ENCODE measurements at places on chromosomes 4 and X.

DNA sequence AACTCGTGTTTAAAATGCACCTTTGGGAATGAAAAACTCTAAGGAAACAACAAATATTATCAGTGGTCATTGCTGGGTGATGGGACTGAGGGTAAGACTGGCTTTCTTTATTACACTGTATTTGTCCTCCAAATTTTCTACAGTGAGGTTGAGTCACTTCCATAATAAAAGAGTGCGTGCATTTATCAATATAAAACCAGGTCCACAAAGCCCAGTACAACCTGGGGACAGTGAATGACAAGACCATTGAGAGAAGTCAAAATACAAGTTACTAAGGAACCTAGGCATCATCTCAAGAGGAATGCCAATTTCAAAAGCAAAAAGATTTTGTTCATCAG is 76.4 kb downstream of the MAGED4 start:
- DNase-seq = no peak

GRCh38 chrX:108699368-108699767 is 37.0 kb downstream of the IRS4 start:
- peak; percentile 16 for DNase-seq

DNA sequence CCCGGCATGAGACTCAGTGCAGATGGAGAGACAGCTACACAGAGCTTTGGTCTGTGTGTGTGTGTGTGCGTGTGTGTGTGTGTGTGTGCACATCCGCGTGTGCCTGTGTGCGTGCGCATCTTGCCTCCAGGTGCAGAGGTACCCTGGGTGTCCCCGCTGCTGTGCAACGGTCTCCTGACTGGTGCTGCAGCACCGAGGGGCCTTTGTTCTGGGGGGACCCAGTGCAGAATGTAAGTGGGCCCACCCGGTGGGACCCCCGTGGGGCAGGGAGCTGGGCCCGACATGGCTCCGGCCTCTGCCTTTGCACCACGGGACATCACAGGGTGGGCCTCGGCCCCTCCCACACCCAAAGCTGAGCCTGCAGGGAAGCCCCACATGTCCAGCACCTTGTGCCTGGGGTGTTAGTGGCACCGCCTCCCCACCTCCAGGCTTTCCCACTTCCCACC is 14.3 kb downstream of the FGFR3 start:
- no peak for DNase-seq

GRCh38 chr4:80407246-80407645 is 71.7 kb downstream of the CFAP299 start:
- peak; percentile 40 for DNase-seq

DNA sequence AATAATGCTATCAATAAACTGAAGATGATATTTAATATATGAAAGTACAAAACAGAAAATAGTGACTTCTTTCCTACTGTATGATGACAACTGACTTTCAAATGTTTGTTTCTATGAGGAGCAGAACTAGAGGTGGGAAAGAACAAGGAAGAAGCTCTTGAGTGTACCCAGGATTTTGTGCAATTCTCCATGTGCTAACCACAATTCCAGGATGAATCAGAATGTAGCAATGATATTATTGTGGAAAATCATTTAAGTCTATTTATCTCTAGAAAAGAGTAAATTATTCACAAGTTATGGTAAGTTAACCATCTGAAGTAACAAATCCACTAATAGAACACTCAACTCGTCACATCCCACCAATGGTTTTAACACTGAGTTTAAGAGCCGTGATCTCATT is 324.1 kb upstream of the EMCN start:
- no peak for DNase-seq

DNA sequence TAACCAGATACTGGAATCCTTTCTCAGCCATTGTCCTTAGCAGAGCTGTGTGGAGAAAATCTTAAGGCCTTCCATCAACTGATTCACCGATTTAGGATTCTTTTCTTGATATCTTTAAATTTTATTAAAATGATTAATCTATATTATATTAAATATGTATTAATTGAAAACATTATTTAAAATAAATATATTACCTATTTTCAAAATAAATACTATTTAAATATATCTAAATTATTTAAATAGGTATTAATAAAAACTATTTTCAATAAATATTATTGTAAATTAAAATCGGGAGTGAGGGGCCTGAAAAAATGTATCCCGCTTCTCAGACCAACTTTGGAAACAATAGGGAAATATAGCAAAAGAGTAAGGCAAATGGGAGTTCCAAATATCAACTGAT is 94.0 kb upstream of the HPF1 start:
- DNase-seq = no peak

DNA sequence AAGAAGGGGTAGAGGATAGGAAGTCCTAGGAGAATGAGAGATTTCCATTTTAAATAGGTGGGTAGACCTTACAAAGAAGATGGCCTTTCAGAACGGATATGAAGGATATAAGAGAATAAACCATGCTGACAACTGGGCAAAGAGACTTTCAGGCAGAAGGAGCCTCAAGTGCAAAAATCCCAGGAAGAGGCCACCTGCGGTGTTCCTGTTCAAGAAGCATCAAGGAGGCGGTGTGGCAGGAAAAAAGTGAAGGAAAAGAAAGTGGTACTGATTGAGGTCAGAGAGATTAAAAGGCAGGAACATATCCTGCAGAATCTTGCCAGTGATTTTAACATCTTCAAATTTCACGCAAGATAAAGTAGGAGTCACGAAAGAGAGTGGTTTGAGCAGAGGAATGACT is 172.0 kb downstream of the FSTL5 start:
- DNase-seq = no peak

DNA sequence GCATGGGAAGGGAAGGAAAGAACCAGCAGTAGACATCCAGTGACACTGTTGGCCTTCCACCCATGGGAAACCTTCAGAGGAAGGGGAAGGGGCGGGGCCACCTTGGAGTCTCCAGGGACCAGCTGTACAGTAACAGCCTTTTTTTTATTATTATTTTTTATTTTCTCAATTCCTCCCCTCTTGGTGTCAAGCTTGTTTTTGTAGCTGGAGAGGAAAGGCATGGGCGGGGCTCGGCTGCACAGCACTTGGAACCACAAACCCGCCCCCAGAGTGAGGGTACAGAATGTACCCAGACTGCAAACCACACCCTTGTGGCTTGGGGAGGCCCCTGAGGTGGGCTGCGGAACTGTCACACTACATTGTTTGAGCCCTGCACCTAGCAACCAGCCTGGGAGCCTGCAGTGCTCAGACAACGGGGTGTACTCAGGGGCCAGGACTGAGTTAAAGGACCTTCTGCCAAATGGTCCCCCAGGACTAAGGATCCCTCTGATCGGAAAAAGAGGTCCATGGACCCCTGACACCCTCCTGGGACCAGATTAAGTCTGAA is 45.7 kb downstream of the PRPS1 start:
- peak; percentile 93 for DNase-seq

- no peak for DNase-seq
Observed at GRCh38 chrX:151386838-151387459, 10.1 kb upstream of the VMA21 start.

DNA sequence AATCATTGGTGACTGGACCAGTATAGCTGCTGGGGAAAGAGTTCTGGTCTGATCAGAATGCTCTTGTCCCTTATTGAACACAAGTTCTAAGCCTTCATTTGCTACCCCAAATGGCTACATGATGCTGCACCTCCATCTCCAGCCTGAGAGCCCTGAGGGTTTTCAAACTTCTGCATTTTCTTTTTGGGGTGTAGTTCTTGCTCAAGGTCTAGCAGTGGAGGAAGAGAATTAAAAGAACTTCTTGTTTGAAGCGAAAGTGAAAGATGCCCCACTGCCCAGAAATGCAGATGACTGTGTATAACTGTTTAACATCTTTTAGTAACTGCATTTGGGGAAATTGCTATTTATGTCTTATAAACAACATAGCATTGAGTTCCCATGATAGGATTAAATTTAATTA is 38.5 kb downstream of the LAMTOR3 start:
- no peak for DNase-seq

DNA sequence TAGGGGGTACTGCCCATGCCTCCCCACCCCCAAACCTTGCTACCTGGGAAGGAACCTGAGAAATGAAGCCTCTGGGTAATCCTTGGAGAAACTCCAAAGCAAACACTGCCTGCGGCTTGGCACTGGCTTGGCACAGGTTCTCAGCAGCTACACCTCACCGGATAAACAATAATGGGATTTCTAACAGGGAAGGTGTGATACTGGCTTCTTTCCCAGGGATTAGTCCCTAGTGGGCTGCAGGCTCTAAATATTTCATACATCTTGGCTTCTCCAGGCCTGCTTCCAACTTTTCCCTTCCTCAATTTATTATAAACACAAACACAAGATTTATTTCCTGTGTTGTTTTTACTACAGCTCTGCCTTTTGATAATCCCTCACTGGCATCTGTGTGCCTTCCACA is 12.5 kb downstream of the SEC24D start:
- no peak for DNase-seq

DNA sequence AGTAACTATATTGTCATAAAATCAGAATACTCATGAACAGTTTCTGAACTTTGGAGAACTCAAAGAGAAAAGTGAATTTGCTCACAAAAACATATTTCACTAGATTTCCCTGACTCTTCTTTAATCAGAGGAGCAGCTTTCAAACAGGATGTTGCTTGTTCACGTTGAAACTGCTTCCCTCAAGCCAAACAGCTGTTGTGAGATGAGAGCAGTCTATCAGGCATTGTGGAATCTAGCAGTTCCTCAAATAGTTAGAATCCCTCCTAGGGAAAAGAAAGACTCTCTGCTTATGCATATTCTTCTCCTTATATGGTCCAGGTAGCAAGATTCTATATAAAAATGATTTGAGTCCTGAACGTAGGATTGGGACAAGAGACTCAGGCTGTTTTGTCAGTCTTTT is 1012.1 kb downstream of the FAM133A start:
- no peak for DNase-seq

DNA sequence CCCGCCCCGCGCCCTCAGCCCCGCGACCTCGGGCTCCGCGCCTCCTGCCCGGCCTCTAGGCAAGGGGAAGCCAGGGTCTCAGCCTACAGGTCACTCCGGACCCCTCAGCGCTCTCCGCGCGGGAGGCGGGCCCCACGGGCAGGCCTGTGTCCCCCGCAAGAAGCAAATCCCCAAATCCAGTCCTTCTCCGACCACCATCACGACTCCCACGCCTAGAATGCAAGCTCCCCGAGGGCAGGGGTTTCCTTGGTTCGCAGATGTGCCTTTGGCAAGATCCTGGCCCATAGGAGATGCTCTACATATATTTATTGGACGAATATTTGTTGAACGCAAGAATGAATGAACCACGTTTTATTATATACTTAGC is 260 bp upstream of the CCDC149 start:
- no peak for DNase-seq

DNA sequence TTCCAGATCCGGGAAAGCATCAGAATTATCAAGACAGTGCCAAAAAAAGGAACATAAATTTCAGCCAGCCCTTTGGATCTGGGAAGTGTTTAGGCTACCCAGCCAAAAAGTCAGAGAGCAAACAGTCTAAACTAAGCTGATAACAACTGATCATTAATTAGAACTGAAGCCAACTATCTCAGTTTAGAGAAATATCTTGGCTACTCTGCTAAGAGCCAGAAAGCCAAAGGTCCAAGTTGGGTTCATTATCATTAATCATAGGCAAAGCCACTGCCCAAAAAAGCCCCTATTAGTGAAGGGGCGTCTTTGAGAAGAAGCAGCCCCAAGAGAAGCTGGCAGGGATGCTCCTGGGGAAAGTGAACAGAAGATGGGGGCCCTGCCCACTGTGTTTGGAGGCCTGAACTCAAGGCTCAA is 37.0 kb upstream of the SHISA3 start:
- no peak for DNase-seq

GRCh38 chrX:129478516-129478915 is 44.8 kb downstream of the SMARCA1 start:
- DNase-seq = peak; percentile 13

- no peak for DNase-seq
Observed at GRCh38 chr4:146105464-146105863, 70.1 kb upstream of the LSM6 start.

GRCh38 chr4:35926788-35927187 is 317.5 kb downstream of the ARAP2 start:
- no peak for DNase-seq

DNA sequence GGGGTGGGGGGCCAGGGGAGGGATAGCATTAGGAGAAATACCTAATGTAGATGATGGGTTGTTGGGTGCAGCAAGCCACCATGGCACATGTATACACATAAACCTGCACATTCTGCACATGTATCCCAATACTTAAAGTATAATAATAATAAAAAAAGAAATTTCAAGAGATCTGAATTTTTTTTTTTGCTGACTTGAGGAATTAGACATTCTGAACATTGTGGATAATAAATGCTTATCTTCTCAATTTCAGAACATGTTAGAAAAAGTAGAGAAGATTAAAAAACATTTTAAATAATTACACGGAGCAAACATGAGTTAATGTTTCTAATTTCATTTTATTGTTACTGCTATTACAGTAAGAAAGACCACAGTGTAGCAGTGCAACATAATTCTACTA is 230.4 kb downstream of the DTHD1 start:
- DNase-seq = no peak

DNA sequence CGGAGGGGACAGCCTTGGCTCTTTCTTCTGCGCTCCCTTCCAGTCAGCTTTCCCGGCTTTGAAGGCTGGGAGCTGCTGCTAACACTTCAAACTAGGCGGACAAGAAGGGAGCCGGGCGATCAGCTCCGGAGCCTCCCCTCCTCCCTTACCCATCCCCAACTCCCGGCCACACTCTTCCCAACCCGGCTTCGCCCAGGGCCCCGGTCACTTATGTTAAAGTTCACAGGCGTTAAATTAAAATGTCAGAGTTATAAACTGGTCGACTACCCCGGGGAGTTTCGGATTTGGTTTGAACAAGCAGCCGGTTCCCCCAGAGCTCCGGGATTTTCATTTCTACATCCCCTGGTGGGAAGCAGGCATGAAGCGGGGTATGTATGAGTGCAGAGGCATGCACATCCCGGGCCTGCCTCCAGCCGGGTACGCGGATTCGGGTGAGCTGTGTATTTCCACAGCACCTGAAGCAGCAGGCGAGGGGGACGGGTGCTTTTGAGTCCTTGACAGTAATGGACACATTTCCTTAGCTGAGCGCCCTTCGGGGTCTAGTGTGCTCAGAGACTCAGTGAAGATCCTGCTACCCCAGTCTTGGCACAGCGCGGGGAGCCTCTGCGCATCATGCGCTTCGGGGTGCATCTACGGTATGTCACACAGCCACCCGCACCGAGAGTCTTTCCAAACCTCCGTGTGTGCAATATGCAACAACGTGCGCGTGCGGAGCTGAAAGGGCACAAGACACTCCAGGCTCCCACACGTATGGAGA is 880 bp downstream of the UNC5C start:
- peak; percentile 9 for DNase-seq

DNA sequence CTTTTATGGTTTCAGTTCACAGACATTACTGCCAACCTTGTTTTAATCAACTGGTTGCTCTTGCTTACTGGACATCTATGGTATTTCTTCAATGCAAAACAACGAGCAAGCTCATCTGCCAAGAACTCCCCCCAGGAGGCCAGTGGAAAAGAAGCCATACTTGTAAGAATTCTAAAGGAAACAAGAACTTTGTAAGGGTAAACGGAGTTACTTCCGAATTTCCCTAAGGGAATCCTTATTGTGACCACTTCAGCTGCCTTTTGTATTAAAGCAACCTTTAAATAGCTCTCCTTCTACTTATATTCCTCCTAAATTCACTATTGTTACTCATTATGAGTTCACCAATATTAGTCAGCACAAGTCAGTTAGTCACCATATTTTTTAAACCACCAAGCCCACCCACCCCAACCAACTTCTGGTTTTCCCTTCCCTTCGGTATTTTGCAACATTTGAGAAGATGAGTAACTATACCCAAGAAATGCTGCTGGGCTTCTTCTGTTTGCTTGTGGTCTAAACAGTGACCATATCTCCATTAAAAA is 602.8 kb upstream of the DIPK2B start:
- DNase-seq = peak; percentile 90
